A549 treated with CORT108297 at 1 μM for 4 hours (cell line): ENCODE measurements at places on chromosomes 11 and 22. TPM values are rescaled to one million over a fixed set of nuclear protein-coding genes. Genes with fewer than 3 reads are reported as not detected.

Gene IGLL1
- total RNA-seq, result not detected in 5 replicates

Gene CLMP
- total RNA-seq, result 15.2 to 30.3 TPM (median 25.1 TPM) in 5 replicates

Gene GTSE1
- 29.8 to 36.2 TPM (median 33.5 TPM) in 5 replicates for total RNA-seq

Gene LGALS12
- total RNA-seq, result not detected in 5 replicates

Gene DENND5A
- total RNA-seq, result 39.2 to 55.2 TPM (median 45.5 TPM) in 5 replicates
